ENCODE measurements at places on chromosomes 4 and X.

DNA sequence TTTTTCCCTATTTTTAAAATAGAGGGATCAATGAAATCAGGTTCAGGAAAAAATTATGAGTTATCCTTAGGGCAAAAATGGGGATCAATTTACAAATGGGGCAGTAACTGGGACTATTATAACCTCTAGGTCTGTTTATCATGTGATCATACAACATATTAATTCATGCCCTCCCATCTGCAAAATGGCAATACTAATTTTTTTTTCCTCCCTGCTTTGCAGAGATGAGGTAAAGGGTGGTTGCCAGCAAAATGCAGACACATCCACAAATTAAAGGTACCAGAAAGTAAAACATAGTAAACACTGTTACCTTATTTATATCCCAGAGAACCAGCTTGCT is 467 bp downstream of the HSD17B11 start:
- no peak for DNase-seq

GRCh38 chr4:137375111-137375850 is 157.0 kb downstream of the PCDH18 start:
- no peak for DNase-seq

- no peak for DNase-seq
Measured at GRCh38 chr4:134470544-134470943, 269.0 kb upstream of the PABPC4L start.

DNA sequence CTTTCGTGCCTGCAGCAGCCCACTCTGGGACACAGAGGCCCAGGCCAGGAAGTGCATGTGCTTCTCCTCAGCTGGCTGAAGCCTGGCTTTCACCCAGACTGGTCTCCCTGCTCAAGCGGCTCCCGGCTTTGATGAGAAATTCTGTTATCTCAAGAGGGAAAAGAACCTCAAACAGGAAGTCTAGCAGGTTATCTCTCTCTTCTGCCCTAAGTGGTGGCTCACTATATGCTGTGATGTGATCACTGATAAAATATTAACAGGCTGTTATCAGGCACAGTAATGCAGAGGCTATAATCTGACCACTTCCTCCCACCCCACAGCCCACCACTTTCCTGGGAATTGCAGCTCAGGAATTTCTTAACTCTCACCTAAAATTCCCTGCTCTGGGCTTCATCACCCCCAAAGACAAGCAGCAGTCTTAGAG is 13.3 kb downstream of the CLDN2 start:
- no peak for DNase-seq

DNA sequence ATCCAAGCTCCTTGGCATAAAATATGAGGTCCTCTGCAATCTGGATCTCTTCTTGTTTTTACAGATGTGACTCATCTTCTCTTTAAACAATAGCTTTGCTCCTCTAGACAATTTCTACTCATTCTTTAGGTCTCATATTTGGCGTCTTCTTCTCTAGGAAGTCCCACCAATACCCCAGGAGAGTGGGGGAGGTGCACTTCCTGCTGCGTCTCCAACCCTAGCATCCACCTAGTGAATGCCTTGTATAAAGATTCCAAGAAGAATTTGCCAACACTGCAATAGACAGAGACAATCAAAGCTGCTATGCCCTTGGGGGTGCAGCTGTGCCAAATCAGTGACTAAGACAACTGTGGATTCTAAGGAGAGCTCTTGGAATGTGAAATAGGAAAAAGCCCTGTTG is 45.7 kb upstream of the SLC10A7 start:
- DNase-seq, result no peak

DNA sequence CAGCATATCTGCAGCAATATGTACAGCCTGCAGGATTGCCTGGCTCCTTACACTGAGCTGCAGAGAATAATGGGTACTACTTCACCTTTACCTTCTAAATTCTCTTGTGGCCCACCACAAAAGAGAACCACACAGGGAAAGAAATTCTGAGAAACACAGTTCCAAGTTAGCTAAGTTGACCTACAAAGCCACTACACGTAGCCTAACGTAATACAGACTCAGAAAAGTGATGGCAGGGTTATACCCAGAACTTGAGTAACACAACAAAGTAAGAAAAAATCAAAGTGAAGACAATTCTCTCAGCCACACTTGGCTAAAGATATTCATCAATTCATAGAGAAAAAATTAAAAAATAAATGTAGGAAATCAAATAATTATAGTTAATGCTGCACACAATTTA is 26.4 kb upstream of the SRPX start:
- DNase-seq, result no peak

GRCh38 chrX:134482371-134482770 is 22.4 kb downstream of the HPRT1 start:
- no peak for DNase-seq

DNA sequence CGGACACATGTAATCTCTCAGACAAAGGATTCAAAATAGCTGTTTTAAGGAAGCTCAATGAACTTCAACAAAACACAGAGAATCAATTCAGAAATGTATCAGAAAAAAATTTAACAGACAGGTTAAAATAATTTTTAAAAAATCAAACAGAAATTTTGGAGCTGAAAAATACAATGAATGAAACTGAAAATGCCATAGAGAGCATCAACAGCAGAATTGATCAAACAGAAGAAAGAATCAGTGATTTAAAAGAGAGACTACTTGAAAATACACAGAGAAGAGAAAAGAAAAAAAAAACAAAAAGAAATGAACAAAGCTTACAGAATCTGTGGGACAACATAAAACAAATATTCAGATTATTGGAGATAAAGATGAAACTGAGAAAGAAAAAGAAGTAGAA is 118.8 kb upstream of the GYPA start:
- no peak for DNase-seq

All from NCI-H510A treated with DMSO at 0.1 percent for 48 hours (cell line).